Epithelial cell of proximal tubule (primary cell): ENCODE measurements at places on chromosomes 5 and 9. TPM values are rescaled to one million over a fixed set of nuclear protein-coding genes. Genes with fewer than 3 reads are reported as not detected.

ZBTB34 gene
- total RNA-seq = 3.6 and 6.5 TPM in 2 replicates

PCDHA6 gene
- total RNA-seq = not detected in 2 replicates

- no peak for DNase-seq
Measured at GRCh38 chr5:110321117-110321516, 405.4 kb downstream of the TMEM232 start.

RGS7BP gene
- total RNA-seq = under 0.01 TPM in 1 of 2 replicates, not detected in the other

DNA sequence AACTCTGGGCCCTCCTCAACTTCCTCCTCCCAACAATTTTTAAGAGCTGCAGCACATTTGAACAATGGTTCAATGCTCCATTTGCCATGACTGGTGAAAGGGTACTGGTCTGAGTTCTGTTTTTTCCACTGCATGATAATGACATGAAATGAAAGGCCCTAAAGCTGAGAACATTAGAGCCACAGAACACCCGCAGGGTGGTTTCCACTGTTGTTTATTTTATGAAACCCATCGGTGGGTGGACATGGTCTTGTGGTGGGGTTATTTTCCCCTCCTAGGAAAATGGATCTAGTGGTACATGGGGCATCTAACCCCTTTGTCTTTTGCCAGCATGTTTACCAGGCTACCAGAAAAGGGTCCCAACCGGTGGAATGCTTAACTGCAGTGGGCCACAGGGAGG lies 71.8 kb downstream of the SMARCA2 start:
- DNase-seq = no peak

DNA sequence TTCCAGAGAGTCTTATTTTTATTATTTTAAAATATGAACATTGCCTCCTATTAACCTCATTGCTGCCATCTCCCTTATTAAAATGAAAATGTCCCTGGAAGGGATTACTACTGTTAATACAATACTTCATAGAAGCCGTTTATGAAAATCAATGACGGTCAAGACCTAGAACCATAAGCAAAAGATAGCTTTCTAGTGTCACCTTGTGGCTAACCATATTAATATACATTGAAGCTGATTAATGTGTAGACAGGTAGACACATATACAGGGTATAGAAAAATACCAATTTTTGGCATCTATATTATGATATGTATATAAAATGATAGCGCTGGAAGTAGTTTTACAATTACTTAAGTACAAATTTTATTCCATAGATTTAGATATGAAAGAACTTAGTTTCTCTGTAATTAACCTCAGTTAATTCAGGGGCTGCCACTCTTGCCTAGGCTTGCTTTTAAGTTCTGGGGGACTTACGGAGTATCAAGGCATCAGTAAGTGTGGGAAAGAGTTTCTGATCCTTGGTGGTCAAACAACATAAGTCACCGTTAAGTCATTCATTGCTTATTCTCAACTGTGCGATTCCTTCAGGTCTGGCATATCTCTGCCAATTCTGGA lies 2.5 kb upstream of the YTHDC2 start:
- no peak for DNase-seq

TAF11L5 gene
- total RNA-seq = not detected in 2 replicates

DNA sequence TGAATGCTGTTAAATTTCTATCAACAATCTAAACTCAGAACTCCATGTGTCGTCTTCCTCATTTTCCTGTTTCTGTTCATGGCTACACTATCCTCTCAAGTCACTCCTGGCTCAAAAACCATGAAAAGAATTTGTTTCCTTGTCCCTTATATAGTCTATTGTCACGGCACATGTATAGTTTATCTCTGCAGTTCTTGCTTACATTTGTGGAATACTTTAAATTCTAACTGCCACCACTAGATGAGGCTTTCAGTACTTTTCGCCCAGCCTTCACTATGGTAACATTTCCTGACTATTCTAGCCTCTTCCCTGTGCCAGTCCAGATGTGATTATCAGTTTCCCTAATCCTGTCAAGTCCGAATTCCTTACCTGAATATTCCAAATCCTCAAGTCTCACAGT lies 34.6 kb downstream of the PKD2L2 start:
- DNase-seq = no peak

GRCh38 chr5:160359242-160359641 lies 11.2 kb downstream of the C1QTNF2 start:
- no peak for DNase-seq

- DNase-seq = no peak
Measured at GRCh38 chr5:62190173-62190572, 115.8 kb upstream of the KIF2A start.

DNA sequence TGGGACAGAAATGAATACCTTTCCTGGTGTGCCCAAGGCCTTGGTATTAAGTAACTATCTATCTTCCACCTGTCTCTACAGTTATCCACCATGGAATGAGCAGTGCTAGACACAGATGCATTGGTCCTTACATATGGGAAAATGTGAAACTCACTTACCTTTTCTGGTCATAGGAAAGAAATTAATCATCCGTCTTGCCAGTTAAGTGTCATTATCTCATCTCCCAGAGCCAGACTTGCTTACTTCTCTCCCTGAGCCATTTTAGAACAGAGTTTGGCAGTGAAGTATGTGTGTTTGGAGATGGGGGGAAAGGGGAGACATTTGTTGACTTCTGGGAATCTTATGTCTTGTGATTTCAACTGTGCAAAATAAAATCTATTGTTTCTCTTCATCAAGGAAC lies 1211.0 kb upstream of the CDH6 start:
- no peak for DNase-seq

IFNA2 gene
- not detected in 2 replicates for total RNA-seq

SLC6A18 gene
- total RNA-seq = not detected in 2 replicates

RNF183 gene
- total RNA-seq = 3.9 TPM in 1 of 2 replicates, not detected in the other

DNA sequence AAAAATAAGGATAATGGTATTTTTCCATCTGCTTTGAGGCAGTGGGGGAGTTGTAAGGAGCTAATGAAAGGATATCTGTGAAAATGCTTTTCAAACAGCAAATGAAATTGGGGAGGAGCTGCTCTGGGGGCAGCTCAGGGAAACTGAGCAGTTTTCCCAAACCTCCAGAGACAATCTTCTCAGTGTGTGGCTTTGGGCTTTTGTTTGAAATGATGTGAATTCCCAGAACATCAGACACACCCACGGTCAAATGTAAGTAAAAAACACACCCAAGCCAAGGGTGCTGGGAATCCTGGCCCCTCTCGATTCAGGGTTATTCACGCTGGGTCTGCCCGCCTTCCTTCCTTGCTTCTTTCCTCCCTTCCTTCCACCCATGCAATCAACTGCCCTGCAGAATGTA lies 512.6 kb downstream of the BNC2 start:
- DNase-seq = no peak

DNA sequence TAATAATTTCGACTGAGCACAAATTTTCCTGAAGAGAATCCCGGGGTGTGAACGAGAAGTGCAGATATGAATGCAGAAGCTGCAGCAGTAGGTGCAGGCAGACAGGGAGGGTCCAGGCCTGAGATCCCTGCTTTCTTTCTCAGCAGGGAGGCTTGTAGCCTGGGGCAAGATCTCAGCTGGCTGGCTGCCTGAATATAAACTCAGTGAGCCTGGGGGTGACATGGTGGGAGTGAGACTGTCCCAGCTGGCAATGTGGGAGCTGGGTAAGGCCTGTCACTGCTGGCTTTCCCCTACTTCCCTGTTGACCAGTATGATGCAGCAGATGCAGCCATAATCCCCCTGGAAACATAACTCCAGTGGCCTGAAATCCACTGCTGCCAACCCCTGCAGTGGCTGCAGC lies 325.2 kb downstream of the CETN3 start:
- DNase-seq = no peak

SHROOM1 gene
- total RNA-seq = 6.3 and 8.0 TPM in 2 replicates

PRKACG gene
- total RNA-seq = not detected in 2 replicates

DNA sequence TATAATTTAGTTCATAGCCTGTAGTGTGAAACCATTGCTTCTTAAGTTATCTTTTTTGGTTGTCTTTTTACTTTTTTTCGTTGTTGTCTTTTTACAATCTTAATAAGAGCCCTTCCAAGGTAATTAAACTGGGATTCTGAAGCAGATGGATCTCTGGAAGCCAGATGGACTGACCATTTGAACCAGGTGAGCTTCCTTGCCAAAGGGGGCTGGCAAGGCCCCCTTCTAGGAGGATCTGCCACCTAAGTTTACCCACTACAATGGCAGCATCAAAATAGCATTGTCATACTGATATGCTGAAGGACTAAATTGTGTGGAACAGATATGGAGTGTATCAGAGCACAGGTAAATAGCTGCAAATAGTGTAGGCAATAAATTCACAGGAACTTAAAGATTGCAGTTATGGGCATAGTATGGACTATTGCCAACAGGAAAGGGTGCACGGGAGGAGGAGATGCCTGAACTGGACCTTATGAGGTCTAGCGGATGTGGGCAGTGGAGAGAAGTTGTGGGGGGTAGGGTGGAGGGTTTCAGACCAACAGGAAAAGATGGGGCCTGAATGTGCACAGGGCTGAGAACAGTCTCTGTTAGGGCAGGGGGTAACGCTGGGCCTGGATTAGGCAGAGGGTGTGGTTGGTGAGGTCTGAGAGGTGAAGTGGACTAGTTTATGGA lies 61.5 kb upstream of the CTXN3 start:
- DNase-seq = no peak

DNA sequence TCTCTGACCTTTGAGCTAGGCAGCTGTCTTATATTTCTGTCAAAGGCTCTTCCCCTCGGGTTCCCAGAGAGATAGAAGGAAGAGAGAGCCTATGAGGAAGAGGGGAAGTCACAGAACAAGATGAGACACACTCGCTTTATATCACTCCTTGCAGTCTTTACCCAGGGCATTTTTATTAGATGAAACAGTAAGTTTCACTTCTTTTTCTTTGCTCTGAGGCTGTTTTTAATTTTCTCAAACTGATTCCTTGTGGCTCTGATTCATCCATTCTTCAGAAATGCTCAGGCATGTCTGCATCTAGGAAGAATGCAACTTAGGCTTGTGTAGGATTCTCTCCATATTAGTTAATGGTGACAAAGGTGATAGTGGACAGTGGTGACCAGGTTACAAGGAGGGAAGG lies 132.9 kb upstream of the CHD1 start:
- peak; percentile 39 for DNase-seq

ALG2 gene
- 30.3 and 39.1 TPM in 2 replicates for total RNA-seq

DNA sequence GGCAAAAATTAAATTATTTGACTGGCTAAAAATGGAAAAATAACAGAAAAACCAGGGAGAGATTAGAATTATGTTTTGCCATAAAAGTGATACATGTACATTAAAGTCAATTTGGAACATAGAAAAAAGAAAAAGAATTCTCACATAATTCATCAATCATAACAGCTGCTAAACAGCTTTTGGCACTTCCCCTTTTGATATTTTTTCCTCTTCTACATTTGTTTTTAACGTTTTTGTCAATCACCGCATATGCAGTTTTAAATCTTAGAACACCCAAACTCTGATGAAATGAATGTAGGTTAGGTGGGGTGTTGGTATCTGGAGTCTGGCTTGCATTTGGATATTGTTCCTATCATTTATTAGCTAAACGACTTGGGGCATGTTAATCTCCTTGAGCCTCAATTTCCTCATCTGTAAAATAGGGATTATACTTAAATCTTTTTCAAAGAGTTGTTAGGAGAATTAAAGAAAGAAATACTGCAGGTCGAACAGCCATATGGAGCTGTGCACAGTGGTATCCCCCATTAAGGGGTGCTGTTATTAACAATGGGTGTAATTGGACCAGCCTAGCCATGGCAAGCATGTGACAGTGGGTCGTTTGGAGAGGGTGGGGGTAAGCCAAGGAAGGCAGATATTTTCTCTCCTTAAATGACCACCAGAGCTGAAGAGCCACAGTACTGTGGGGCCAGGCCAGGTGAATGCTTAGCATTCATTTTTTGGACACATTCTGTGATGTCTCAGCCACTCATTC lies 22.6 kb downstream of the NPR3 start:
- no peak for DNase-seq

DNA sequence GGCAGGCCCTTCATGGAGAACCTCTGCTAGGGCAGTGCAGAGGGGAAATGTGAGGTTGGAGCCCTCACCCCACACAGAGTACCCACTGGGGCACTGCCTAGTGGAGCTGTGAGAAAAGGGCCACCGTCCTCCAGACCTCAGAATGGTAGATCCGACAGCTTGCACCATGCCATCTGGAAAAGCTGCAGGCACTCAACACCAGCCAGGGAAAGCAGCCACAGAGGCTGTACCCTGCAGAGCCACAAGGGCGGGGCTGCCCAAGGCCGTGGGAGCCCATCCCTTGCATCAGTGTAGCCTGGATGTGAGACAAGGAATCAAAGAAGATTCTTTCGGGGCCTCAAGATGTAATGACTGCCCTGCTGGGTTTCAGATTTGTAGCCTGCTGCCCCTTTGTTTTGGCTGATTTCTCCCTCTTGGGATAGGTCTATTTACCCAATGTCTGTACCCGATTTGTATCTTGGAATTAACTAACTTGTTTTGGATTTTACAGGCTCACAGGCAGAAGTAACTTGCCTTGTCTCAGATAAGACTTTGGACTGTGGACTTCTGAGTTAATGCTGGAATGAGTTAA lies 16.6 kb upstream of the ZDHHC11 start:
- no peak for DNase-seq

- DNase-seq = no peak
Measured at GRCh38 chr5:31378838-31379237, 153.1 kb downstream of the DROSHA start.

- DNase-seq = peak; percentile 54
Measured at GRCh38 chr5:107383414-107383813, 287.3 kb downstream of the EFNA5 start.

IGFBPL1 gene
- total RNA-seq = 4.3 and 8.8 TPM in 2 replicates

DNA sequence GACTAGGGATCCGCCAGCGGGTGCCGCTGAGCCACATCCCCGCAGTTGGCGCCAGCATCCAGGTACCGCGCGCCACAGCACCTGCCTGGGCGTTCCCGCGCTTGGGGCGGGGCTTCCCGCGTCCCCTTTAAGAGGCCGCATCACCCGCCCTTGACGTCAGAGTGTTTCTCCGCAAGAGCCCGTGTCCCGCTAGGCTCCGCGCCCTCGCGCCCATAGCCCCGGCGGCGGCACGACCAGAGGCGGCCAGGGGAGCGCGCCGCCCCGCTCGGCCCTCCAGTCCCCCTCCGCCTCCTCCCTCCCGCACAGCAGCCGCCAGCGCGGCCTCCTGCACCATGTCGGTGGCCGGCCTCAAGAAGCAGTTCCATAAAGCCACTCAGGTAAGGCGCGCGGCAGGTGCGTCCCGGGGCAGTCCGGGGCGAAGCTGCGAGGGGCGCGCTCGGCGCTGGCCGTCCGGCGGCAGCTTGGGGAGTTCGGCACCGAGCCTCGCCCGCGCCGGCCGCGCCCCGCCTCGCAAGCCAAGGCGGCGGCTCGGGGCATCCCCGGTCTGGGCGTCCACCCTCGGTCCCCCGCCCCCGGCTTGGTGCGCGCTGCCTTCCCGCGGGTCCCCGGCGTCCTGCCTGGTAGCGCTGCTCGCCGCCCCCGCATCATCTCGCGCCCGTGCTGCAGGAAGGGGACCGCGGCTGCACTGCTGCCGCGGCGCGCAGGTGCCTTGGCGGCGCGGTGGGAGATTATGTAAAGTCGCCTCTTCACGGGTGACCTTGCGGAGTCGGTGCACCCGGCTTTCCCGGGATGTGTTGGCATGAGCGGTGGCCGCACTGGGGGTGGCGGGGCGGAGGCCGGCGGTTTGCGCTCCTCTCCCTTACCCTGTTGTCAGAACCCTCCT lies at the start of gene SH3GL2:
Gene SH3GL2 (plus strand): TSS at position 156 of the 883 bp plus-strand sequence.
- DNase-seq = no peak
